ENCODE measurements at places on chromosomes 16 and 17.
A peak's percentile ranks its signal among the peaks of the same experiment; 100 is the strongest.

GRCh38 chr17:79741751-79742588 lies 11.2 kb downstream of the ENPP7 start:
- DNase-seq, result peak; percentile 56

- DNase-seq, result peak; percentile 83
These were observed 36.4 kb downstream of the HEATR3 start for GRCh38 chr16:50102051-50102746.

GRCh38 chr17:15909481-15909991 lies 35.4 kb upstream of the ADORA2B start:
- DNase-seq, result no peak

GRCh38 chr16:89923640-89924296 lies 626 bp downstream of the TUBB3 start:
- DNase-seq, result no peak

GRCh38 chr17:54544249-54544648 lies 356.4 kb upstream of the TOM1L1 start:
- DNase-seq, result no peak

DNA sequence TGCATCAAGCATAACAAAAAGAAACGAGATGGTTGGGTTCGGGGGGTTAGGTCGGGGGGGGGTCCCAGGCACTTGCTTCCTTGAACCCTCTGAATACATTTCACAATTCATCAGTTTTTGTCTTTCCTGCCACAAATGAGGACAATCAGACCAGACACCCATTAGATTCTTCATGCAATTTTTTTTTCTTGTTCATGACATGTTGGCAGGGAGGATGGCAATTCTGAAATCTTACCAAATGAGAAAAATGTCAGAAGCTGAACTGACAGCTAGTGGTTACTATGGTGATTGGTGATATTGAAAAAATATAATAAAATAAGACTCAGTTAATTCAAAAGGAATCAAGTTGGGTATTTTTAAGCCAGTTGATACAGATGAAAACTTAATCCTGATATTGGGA lies 419.5 kb upstream of the PSMD7 start:
- no peak for DNase-seq

- no peak for DNase-seq
These were observed 589 bp upstream of the FBF1 start for GRCh38 chr17:75941442-75941819.

DNA sequence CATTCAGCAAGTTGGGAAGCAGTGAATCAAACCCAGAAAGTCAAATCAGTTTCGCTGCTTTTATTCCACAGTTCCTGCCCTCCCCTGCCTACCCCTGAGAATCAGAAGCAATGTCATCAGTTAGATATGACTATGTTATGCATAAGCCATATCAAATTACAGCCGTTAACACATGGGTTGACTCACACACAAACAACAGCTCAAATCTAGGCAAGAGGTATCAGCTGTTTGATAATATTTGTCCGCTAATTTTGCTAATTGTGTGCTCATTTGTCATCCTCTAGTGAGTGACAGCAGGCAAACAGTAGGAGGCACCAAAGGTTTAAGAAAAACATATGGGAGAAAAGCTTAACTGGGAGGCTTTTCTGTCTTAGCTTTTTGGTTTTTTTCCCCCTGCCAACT lies 327.4 kb upstream of the CCL2 start:
- peak; percentile 1 for DNase-seq

DNA sequence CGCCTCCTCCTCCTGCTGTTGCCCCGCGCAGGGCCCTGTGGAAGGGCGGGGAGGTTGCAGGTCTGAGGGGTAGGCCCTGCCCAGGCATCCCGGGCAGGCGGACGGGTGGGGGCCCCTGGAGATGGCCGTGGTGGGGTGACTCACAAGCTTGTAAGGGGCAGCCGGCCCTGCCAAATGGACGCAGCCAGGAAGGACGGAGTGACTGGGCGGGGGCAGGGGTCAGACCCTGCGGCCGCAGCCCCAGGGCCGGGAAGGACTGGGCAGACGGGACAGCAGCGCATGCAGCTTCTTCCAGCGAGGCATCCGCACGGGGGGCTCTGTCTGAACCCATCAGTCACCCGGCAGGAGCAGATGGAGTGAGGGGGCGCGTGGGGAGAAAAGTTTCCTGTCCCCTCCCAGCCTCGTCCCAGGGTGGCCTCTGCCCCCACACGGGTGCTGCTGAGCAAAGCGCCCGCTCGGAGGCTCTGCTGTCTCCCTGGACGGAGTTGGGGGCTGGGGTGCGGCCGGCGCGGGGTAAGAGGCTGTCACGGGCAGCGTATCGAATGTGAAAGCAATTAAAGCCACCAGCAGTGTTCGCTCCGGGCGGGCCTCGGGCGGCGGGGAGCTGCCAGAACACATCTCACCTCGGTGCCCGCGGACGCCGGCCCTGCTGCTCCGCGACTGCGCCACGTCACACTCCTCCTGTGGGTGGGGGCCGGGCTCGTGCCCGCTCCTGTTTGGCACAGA lies 5.4 kb upstream of the PRR35 start:
- no peak for DNase-seq

Data from choroid plexus epithelial cell (primary cell).